ENCODE measurements at places on chromosomes 16 and 17.

DNA sequence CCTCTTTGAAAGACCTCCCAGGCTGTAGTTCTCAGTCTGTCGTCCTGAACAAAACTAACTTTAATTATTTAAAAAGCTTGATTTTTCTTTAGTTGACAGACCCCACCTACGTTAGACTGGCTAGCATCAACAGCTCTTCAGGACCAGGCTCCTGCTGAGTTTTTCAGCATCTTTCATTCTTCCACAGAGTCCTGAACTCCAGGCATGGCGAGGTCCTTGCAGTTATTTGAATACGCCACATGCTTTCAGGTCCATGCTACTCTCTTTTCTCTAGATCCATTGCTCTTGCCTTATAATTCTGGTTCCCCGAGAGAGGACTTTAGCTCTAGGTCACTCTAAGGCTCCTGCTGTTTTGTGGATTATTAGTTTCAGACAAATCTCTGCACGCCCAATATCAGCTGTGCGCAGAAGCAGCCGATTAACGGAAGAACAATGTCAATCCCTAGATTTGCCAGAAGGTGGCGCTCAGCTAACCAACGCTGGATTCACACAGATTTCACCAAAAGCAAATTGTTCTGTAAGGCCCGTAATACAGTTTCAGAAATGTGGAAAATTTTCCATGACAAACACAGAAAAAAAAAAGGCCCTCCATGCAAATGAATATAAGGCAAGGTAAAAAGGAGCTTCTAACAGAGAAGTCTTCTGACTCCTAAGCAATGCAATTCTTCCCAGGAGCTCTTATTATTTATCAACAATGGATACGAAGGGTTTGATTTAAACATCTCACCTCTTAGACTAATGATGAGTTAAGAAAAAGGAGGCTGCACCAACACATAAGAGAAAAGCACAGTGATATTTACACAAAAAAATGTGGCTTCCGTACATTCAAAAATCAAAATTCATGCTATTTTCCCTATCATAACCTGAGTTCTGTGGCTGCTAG, 33.5 kb upstream of the BCO1 start:
- DNase-seq = peak; percentile 82

GRCh38 chr17:42980274-42980765, at the start of gene RUNDC1:
TSS of gene RUNDC1 (plus strand) at chr17:42980565. CDS start at chr17:42980577, 12 bp downstream.
- DNase-seq = peak; percentile 93

GRCh38 chr17:36085765-36086164, 4.2 kb downstream of the CCL3 start:
- peak; percentile 53 for DNase-seq

DNA sequence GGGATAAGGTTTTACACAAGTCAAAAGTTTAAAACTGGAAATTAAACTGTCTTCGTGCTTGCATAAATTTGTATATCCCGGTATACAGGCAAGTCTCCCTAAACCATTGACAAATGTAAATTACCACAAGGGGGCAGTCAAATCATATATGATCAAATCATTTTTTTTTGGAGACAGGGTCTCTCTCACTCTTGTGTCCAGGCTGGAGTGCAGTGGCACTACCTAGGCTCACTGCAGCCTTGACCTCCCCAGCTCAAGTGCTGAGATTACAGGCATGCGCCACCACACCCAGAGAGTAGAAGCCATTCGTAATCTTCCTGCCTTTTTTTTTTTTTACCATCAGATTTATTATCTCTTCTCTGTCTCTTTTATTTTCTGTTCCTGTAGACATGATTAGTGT, 18.5 kb downstream of the TOP2A start:
- peak; percentile 66 for DNase-seq

DNA sequence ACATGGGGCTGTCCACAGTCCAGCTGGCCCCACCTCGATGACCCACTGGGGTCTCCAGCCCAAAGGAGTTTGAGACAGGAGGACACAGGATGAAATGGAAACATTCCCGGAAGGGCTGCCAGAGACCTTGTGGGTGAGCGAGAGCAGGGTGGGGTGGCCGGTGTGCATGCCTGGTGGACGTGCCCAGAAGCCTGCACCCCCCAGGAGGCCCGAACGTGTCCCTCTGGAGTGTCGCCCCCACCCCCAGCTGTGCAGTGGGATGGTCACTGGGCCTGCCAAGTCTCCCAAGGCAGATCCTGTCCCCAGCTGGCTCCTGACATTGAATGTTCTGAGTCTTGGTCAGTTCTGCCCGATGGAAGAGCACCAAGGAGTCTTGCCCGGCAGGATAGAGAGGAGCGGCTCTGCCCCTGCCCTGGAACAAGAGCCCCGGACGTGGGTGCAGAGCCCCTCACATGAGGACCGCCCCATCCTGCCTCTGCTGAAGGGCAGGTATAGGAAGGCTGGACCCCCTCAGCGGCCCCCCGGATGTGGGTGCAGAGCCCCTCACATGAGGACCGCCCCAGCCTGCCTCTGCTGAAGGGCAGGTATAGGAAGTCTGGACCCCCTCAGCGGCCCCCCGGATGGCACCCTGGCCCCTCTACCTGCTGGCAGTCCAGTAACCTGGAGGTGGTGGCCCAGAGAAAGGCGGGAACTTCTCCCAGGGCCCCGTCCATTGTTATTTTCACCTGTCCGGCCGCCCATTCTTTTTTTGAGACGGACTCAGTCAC, 3.1 kb upstream of the CAPN15 start:
- no peak for DNase-seq

DNA sequence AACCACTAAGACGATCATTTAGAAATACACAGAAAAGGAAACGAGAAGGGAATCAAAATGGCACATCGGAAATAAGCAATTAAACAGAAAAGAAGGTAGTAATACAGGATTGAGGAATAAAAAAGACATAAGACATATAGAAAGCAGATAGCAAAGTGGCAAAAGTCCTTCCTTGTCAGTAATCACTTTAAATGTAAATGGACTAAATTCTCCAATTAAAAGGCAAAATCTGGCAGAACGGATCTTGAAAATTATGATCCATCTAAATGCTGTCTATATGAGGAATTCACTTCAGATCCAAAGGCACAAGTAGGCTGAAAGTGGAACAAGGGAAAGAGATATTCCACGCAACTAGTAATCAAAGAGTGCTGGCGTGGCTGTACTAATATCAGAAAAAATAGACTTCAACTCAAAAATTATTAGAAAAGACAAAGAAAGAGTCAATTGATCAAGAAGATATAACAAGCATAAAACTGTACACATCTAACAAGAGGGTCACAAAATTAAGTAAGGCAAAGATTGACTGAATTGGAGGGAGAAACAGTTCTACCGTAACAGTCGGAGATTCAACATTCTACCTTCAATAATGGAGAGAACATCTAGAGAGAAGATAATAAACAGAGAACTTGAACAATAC, 36.8 kb upstream of the METRNL start:
- no peak for DNase-seq

GRCh38 chr16:56848955-56849689, 15.9 kb upstream of the SLC12A3 start:
- no peak for DNase-seq

- DNase-seq = peak; percentile 55
Observed at GRCh38 chr17:40072040-40072734, 9.4 kb downstream of the THRA start.

GRCh38 chr16:84080378-84080777, 36.4 kb downstream of the MBTPS1 start:
- no peak for DNase-seq

DNA sequence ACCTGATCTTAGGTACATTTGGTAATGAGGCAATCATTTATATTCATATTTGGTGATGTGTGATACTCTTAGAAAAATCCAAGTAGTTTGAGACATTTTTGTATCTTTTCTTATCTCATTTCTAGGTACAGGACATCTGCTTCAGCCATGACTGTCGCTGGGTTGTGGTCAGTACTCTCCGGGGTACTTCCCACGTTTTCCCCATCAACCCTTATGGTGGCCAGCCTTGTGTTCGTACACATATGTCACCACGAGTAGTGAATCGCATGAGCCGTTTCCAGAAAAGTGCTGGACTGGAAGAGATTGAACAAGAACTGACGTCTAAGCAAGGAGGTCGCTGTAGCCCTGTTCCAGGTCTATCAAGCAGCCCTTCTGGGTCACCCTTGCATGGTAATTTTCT, 312.2 kb downstream of the BCAS3 start:
- no peak for DNase-seq

All from umbilical cord (tissue), 2 donors.